ENCODE measurements at places on chromosomes 1 and 21.

DNA sequence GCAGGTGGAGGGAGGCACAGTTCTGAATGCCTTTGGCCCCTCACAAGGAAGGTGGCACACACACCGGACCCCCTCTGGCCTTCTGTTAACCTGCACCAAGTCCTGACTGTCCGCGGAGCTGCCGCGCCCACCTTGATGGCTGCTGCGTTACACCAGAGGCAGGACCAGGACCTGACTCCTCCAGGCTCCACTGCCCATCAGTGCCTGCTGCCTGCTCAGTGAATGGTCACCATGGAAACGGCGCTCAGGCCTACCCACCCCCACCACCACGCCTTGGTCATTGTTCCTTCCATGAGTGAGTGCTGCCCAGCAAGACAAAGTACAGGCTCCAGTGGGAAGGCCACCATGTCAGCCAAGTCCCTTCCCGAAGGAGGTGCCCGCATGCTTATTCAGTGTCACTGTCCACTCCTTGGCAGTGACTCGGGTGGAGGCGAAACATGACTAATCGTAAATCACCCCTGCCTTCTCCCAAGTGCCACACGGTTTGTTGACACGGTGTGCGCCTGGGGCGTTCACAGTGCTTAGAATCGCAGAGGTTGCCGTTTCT is 57.3 kb downstream of the SLC37A1 start:
- no peak for DNase-seq

DNA sequence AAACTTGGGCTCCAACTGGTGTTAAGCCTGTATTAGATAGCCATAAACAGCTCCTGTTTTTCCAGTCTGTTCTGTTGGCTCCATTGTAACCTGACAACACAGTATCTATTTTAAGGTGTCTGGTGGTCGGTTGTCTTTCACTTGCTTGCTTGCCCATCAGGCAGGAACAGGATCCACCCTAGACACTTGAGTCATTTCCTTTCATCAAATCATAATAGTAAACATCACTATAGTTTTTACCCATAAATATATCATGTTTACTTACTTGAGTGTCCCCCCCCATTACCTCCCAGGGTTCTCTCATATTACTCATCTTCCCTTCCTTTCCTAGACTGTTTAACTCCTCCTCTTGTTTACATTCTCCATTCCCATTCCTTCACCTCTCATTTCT is 2.9 kb downstream of the DDI2 start:
- peak; percentile 44 for DNase-seq

DNA sequence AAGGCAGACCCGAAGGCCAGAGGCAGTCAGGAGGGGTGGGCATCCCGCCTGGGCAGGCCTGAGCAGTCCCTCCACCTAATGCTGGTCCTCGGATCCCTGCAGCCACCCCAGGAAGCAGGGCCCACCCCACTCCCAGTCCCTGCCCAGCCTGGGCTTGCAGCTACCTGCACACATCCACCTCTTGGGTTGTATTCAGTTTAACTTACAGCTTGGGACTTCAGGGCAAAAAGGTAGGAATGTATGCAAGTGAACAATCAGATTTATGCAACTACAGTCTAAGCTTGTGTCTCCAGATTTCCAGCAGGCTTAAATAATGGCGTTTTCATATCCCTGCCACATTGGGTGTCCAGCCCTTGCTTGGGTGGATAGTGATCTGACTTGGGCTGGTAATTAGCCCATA is 17.4 kb downstream of the LDLRAP1 start:
- no peak for DNase-seq

DNA sequence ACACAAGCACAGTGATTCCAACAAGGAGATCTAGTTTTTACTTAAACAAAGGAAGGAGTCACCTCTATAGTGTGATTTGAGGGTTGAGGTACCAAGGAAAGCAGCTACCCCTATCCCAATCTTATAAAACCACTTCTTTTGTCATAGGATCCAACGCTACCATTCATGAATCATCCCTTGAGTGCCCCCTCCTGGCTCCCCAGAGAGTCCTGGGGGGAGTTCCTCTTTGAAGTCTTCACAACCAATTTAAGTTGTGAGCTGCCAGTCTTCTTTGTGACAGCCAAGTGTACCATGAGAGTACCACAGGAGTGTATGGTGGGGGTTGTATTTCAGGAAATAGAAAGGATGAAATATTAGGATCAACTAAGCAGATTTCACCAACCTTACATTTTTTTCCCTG is 39.1 kb upstream of the NHLH2 start:
- DNase-seq = no peak

DNA sequence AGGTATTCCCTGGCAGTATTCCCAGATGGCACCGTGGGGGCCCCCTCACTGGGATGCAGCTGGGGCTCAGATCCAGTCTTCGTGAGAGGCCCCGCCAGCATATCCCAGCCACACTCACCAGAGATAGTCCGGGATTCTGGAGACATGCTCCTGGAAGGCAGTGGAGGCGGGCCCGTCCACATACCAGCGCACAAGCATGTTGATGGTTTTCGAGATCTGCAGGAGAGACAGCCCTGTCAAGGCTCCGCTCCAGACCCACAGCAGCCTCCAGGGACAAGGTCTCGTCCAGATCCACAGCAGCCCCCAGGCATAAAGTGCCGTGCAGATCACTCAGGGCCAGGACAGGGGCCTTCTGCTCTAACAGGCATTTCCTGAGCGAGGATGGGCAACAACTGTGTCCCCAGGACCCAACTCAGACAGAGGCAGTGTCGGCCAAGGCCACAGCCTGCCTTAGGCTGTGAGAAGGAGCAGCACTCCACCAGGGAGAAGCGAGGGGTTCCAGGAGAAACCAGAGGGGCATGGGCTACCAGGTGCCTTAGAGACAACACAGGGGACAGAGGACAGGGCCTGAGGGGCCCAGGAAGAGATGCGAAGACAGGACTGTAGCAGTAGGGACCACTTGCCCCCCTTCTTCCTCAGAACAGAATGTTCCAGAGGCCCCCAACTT is 14.8 kb downstream of the LSS start:
- no peak for DNase-seq

DNA sequence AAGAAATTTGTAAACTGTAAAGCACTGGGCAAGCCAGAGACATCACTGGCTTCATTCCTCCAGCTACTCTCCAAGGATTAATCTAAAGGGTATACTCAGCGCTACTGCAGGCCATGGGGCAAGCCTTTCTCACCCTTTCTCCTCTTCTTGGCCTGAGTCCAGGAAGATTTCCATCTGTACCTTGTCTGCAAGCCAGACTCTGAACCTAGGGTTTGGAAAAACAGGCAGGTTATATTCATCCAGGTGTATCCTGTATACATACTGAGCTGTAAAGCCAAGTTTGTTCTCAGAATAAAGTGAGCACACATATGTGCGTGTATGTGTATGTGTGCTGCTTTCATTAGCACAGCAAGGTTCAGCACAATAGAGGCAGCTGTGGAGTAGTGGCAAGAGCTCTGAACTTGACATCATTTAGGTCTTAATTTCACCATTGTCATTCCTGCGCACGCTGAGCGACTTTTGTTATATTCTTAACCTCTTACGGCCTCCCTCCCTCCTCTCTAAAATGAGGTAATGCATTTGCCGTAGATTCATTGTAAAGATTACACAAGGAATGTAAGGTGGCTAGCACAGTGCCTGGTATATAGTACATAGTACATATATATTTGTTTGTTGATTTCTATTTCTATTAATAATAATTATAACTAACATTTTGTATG is 128.1 kb upstream of the JUN start:
- no peak for DNase-seq

GRCh38 chr1:211604548-211604947 is 25.6 kb upstream of the SLC30A1 start:
- no peak for DNase-seq

DNA sequence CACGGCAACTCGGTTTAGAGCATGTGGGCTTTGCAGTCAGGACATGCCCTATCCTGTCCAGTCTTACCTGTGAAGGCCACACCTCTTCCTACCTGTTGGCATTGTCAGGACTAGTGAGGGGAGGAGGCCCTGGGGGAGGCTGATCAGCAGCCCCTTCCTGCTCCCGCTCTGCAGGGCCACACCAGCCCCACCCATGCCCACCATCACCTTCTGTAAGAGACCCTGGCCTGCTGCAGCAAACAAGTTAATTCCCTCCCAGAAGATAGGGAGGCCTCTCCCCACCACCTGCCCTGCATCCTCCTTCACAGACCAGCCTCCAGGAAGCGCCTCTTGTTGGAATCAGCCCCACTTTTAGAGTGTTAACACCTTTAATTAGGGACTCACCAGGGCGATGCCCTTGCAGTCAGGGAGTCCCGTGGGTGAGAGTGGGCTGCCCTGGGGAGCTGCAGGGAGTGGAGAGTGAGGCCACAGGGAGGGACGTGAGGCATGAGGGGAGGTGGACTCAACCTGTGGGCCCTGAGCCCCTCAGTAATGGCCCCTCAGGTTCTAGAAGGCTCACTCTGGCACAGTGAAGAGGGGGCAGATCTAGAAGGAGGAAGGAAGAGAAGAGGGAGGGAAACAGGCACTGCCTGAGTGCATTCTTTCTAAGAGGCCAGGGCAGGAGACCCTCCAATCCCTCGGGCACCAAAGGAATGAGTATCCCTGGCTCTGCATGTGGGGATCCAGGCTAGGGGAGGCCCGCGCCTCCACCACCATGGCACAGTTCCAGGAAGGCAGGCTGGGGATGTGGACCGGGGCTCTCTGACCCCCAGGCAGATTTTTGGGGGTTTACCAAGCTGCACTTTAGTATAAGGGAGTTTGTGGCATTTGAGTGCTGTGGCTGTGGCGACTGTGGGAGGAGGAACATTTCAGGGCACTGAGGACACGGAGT is 8.2 kb downstream of the UMODL1 start:
- no peak for DNase-seq

DNA sequence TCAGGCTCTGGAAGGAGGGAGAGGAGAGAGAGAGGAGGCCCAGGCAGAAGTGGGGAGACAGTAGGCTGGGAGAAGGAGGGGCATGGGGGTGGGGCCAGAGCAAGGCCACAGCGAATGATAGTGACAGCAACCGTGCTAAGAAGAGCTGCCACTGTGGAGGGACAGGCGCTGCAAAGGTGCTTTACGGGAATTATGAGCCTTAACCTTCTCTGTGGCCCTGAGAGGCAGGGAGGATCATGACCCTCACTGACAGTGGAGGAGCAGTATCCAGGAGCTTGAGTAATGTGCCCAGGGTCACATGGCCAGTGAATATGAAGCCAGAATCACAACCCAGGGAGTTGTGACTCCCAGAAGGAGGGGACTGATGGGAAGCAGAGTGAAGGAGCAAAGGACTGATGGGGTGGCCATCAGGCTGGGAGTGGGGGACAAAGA is 53.4 kb upstream of the RPL11 start:
- no peak for DNase-seq

DNA sequence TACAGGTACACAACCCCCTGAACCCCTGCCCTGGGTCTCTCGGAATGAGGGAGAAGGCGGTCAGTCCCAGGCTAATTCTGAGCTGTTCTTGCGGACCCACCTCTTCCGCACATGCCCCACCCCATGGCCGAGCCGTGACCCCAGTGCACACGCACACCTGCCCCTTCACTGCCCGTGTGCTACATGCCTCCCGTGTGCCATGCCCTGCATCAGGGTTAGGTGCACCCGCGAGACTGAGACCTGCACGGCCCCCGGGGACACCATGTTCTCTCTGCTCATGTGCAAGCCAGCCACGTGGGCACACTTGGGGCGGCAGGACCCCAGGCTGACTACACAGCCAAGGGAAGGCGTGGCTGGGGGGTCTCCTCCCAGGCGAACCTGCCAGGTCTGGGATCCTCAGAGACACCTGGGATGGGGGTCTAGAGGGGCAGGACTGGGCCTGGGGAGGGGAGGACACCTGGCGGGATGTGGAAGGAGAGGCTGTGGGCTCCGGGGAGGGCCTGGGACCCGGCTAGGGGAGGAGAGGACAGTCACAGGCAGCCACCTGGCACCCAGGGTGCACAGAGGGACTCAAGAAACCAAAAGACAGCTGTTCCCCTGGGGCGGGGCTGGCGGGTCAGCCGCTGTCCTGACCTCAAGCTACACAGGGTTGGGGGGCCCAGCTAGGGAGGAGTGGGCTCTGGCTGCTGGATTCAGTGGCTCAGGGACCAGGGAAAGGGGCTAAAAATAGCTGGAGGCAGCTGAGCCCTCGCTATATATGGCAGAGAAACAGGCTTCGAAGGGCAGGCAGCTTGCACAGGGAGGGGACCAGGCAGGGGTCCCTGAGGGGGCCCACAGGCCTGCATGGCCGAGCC is 133.4 kb downstream of the CASZ1 start:
- DNase-seq = no peak

GRCh38 chr1:246398126-246398813 is 108.8 kb downstream of the SMYD3 start:
- DNase-seq = no peak

DNA sequence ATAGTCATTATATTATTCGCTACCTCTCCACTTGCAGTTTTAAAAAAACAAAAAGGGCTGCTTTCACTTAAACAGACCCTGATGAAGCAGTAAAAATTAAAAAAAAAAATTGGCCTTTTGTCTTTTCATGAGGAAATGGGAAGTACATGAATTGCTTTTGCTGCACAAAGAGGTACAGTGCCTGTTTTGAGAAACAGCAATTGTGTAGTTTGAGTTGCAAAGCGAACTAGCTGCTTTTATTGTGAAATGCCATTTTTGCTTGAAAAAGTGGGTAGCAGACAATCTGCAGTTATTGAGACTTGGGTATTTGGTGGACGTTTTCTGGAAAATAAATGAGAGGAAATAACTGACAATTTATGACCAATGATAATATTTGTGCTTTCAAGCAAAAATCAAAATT is 7.0 kb downstream of the DIP2A start:
- no peak for DNase-seq

DNA sequence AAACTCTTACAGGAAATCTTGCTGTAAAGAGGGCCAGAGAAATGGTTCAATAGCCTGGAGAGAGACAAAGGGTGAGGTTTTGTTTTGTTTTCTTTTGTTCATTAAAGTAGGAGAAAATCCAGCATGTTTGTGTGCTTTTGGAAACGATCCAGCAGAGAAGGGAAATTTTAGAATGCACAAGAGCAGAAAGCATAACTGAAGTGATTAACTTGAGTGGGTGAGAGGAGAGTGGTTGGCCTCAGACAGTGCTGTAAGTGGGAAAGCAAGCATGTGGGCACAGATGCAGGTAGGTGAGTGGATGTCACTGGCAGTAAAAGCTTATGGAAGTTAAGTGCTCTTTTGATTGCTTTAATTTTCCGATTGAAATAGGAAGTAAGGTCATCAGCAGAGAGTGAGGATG is 50.2 kb downstream of the EEIG2 start:
- DNase-seq = peak; percentile 44

DNA sequence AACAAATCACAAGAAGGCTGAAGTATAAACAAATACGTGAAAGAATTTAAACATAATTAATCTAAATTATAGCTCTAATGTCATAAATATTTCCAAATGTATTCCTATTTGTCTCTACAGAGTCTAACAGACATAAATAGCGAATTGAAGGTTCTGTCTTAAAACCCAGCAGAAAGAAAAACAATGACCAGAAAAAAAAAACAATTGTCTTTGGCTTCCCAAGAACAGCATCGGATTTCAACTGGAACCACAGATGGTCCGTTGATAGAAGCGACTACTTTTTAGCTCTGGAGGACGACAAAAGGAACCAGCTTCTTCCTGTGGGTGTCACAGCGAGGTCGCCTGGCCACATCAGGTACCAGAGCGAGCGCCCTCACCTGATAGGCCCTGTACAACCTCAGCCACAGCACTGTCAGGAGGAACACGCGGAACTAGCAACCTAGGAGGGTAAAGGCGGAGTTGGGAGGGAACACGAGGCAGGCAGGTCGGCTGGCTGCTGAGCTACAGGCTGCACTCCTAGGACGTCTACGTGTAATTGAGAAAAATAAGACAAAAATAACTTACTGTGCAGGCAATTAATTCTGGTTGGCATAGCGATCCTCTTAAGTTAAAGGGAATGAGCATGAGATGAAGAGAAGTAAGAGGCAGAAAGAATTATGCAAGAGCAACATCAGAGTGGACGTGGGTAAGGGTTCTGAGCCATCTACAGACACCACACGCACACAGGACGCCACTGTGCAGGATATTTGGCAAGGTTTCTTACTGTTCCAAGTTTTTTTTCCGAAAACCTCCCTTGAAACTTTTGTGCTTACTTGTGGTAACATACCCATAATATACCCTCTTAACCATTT is 16.7 kb upstream of the PRDM15 start:
- DNase-seq = no peak
